H9 (cell line): ENCODE measurements at places on chromosomes 7 and 10.

DNA sequence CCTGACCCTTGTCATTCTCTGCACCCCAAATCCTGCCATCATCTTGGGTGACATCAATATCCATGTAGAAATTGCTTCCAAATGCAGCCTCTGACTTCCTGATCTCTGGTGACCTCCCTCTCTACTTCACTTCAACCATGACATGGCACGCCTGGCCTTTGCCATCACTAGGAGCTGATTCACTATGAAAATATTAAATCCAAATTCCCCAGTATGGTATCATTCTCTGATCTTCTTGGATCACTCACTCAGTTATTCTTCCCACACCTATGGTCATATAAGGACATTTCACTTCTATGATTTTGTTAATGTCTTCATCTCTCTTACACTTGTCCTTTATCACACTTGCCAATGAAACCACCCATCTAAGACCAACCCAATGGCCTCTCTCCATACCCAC, 73.7 kb upstream of the ODAD2 start:
- no peak for DNase-seq

DNA sequence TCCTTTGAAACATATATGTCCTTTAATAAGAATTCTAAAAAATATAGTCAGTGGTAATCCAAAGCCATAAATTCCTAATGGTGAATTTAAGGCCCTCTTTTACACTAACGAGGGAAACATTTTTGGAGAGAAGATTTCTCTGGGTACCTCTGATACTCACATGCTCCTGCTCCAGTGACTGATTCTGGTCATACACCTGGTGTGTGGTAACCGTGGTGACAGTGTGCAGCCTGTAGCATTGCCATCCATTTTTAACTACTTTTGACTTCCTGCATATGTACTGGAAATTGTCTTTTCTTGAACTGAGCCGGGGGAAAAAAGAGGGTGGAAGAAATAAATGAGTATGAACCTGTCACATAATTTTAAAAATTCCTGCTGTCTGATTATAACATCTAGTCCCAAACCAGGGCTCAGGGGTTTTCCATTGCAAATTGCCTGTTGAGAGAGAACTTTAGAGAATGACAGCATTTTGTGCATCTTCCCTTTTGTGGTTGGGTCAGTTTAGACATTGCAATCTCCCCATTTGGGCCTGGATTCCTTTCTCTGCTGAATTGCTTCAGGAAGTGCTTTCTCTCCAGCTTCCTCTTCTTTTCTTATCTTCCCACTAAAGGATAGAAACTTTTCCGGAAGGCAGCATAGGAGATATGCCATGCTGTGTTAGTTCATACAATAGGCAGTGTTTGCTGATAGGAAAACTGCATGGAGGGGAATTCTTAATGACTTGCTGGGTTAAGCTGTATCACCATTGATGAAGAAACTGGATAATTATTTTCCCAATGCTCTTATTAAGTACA, 125.5 kb downstream of the GRM3 start:
- no peak for DNase-seq

GRCh38 chr7:124723012-124723411, 42.6 kb downstream of the GPR37 start:
- DNase-seq = no peak

DNA sequence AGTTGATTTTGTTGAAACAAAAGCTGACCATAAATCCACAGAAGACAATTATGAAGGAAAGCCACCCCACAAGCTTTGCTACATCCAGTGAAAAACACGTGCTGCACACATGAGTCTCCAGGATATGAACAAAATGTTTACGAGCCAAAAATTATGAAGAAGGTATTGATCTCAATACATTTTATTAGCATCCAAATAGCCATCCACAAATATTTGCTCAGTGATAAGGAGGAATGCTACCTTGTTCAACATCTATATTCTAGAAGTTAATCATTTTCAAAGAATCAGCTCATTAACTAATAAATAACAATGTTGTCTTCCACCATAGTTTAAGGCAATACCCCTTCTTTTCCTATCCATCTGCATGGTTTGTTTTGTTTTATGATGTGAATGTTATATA, 42.7 kb downstream of the CALML3 start:
- DNase-seq = no peak

GRCh38 chr7:36002900-36003299, 150.2 kb upstream of the EEPD1 start:
- DNase-seq = no peak
